Eye (tissue), 1 donor: ENCODE measurements at places on chromosomes 12 and 14.

DNA sequence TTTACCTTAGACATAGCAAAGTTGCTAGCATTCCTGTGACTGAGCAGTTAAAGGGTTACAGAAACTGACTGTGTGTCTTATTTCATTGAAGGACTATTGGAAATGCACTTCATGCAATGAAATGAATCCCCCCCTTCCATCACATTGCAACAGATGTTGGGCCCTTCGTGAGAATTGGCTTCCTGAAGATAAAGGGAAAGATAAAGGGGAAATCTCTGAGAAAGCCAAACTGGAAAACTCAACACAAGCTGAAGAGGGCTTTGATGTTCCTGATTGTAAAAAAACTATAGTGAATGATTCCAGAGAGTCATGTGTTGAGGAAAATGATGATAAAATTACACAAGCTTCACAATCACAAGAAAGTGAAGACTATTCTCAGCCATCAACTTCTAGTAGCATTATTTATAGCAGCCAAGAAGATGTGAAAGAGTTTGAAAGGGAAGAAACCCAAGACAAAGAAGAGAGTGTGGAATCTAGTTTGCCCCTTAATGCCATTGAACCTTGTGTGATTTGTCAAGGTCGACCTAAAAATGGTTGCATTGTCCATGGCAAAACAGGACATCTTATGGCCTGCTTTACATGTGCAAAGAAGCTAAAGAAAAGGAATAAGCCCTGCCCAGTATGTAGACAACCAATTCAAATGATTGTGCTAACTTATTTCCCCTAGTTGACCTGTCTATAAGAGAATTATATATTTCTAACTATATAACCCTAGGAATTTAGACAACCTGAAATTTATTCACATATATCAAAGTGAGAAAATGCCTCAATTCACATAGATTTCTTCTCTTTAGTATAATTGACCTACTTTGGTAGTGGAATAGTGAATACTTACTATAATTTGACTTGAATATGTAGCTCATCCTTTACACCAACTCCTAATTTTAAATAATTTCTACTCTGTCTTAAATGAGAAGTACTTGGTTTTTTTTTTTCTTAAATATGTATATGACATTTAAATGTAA is 31.5 kb downstream of the MDM2 start:
- DNase-seq: no peak

DNA sequence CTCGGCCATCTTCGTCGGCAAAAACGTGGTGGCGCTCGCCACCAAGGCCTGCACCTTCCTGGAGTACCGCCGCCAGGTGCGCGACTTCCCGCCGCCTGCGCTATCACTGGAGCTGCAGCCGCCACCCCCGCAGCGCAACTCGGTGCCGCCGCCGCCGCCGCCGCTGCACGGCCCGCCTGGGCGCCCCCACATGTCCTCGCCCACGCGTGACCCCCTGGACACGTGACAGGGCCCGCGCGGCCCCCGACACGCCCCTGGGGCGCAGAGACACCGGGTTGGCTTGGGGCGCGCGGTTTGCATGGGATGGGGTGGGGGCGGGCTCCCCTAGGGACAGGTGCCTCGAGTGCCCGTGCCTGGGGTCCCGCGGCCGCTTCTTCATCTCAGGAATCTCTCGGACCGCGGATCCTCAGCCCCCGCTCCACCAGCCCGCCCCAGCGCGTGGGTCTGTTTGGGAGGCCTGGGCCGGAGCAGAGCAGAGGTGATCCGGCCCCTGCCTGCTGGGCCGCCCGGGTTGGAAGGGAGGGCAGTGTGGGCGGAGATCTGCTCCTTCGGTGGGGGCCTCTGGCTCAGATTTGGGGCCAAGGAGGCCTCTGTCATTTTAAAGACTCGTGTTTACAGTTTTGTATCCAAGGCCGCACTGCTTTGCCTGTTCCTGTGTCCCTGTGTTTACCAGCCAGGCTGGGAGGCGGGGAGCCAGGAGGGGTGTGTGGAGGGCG is 3.3 kb downstream of the TMEM121 start:
- no peak for DNase-seq

- no peak for DNase-seq
These were observed 198.7 kb upstream of the RASSF8 start for GRCh38 chr12:25759752-25760151.

- DNase-seq: no peak
These were observed 908.4 kb upstream of the NOVA1 start for GRCh38 chr14:27506272-27506671.

- DNase-seq: peak; percentile 47
These were observed 52.6 kb downstream of the IFT81 start for GRCh38 chr12:110176745-110177144.

- DNase-seq: peak; percentile 63
These were observed 30.7 kb downstream of the P2RX4 start for GRCh38 chr12:121240484-121241101.

DNA sequence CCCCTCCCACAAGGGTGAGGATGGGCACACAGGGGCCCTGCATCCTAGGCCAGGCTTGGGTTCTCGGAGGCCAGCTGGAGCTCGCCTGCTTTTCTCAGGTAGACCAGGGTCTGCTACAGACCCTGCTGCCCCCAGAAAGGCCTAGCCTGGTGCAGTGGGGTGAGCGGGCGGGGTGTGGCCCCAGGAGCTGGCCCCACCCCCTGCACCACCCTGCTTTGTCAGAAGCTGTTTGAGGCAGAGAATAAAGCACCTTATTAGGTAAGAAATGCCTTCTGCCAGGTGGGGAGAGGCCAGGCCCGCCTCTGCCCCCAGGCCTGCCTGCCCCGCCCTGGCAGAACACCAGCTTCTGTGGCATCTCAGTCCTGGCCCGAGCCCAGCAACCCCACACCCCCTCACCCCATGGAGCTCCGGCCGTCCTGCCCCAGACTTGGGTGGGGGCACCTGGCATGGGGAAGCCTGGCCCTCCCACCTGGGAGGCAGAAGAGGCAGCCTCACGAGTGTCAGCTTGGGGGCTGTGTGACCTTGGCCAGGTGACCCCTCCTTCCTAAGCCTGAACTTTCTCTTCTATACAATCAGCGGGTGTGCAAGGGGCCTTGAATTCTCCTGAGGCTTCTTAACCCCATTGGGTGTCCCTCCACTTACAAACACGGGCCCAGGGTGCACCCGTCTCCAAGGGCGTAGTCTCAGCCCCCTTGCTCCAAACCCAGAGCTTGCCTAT is 43.2 kb downstream of the KRT80 start:
- DNase-seq: no peak

GRCh38 chr14:96631030-96631429 is 128.8 kb downstream of the PAPOLA start:
- DNase-seq: no peak
